ENCODE measurements at places on chromosomes 1 and 21. TPM values are rescaled to one million over a fixed set of nuclear protein-coding genes. Genes with fewer than 3 reads are reported as not detected.

DNA sequence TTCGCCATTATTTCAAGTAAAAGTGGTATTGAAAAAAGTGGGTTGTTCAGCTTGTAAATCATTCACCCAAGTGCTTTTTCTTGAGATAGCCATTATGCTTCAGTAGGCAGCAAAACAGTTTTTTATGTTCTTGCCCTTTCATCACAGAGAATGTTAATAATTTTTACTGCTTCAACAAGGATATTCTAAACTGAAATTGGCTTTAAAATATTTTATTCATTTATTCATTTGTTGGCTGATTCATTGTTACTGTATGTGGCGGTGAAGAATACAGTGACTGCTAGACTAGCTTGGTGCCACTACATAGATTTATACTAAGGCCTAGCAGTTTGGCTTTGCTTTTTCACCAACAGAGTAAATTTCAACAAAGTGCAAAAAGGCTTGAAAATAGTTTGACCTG is 121.5 kb downstream of the OLFML2B start:
- no peak for DNase-seq

The ACTL8 gene
- total RNA-seq: not detected

The NR0B2 gene
- 7.5 TPM for total RNA-seq

The OXCT2 gene
- 0.59 TPM for total RNA-seq

- DNase-seq: no peak
These were observed 86.4 kb downstream of the IER5 start for GRCh38 chr1:181174861-181175260.

DNA sequence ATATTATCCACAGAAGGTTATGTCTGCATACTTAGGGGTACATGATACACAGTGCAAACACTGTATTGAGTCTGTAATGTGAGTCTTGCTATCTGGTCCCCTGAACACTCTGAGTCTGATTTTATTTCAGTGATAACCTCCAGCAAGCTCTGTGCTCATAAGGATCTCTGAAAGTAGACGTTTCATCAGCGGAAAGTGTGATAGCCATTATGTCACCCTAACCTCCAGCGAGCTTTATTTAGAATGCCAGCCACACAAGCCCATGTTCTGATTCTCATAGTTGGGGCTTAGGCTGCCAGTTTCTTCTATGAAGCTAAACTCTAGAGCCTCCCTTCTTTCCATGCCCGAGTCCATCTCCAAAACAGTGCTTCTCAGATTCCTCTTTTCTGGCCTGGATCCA is 3.3 kb downstream of the NR5A2 start:
- DNase-seq: no peak

GRCh38 chr1:76136894-76137293 is 62.3 kb downstream of the ST6GALNAC3 start:
- DNase-seq: no peak

- DNase-seq: no peak
These were observed 43.4 kb downstream of the RPS6KC1 start for GRCh38 chr1:213094446-213094845.

DNA sequence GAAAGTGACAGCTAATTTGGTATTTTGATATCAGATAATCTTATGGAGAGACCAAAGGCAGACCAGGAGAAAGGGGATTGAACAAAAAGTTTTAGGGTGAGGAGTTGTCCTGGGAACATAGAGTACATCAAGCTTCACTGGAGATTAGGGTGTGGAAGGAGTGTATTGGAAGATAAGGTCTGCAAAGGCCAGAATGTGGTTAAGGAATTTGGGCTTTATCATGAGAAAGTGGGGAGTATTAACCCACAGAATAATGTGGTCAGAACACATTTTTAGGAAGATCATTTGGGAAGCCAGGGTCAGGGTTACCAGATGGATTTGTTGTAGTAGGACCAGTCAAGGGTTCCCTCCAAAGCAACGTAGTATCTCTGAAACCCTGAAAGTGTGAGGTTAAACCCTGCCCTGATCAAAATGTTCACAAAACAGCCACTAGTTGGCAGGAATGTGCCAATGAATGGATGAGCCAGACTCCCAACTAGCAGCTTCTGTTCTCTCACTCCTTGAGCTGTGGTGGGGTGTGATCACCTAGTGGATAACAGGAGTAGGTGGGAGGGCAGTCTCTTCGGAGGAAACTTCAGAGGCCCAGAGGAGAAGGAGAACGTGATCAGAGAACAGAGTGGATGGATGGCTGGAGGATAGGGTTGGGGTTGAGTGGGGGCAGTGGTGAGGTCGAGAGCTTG is 35.8 kb downstream of the SLC2A1 start:
- peak; percentile 50 for DNase-seq

DNA sequence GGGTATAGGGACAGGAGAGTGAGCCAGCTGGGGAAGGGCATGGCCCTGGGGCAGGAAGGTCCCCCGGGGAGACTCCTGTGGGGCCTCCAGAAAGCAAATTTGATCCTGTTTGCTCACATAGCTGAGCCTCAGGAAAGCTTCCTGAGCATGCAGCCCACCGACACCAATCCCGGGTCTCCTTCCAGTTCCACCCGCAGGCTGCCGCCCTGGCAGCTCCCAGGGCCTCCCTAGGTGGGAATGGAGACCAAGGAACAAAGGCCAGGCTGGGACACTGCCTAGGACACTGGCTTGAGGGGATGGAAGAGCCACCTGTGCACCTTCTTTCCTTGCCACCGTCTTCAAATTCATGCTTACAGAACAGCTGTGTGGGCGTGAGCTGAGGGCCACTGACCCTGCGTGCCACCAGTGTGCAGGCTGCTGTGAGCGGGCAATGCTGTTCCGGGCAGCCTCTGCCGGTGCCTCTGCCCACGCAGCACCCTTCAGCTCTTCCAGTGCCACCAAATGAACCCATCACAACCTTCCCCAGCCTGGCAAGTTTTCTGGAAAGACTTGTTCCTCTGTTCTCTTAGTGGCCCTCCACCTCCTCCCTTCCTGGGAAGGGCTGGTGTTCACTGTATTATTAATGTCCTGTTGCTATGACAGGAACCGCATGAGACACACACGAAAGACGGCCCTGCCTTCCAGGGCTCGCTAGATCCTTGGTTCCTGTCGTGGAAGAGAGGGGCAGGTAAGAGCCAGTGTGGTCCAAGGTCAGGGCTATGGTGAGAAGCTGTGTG is 53.6 kb downstream of the ACBD3 start:
- no peak for DNase-seq

The TGFBR3 gene
- total RNA-seq: 7.3 TPM

The A3GALT2 gene
- not detected for total RNA-seq

GRCh38 chr1:221335161-221336101 is 406.5 kb downstream of the DUSP10 start:
- peak; percentile 16 for DNase-seq

The S100A14 gene
- total RNA-seq: 10.5 TPM

DNA sequence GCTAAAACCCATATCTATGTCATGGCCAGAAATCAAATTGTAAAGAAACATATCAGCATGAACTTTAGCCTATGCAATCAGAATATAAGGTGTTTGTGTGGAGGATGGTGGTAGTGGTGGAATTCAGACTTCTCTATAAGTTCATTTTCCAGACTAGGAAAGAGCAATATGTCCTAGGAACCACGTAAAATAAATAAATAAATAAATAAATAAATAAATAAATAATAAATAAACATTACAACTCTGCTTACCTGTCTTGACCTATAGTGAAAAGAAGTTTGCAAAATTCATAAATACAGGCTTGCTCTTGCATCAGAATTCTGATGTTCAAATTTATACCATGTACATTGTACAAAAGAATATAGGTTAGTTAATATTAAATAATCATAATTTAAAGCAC is 1382.6 kb upstream of the ADGRL2 start:
- no peak for DNase-seq

GRCh38 chr1:229943148-229943714 is 123.8 kb upstream of the GALNT2 start:
- DNase-seq: no peak

The AGT gene
- 1.1 TPM for total RNA-seq

All from pancreas (tissue), 10 donors.